Stimulated activated naive CD8-positive, alpha-beta T cell treated with anti-CD3 and anti-CD28 coated beads, Interleukin-15, Interleukin-2, amounts not matched to agents 100 U/mL and 50 U/mL, for 24 hours (primary cell): ENCODE measurements at places on chromosomes 3 and 15.

DNA sequence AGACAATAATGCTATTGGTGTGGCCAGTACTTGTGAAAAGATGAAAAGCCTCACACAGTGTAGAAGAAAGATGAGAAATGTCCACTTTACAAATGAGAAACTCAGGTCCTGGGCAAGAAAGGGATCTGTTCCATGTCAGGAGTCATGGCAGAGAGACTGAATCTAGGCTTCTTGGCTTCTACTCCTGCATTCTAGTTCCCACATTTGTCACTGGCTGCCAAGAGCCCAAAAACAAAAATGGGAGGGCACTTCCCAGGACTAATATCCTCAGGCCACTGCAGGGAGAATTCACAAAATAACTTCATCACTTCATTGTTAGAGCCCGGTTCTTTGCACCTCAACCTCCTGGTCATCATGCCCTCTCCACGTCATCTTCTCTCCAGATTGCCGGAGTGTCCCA, 337.5 kb downstream of the NTRK3 start:
- DNase-seq, result no peak

DNA sequence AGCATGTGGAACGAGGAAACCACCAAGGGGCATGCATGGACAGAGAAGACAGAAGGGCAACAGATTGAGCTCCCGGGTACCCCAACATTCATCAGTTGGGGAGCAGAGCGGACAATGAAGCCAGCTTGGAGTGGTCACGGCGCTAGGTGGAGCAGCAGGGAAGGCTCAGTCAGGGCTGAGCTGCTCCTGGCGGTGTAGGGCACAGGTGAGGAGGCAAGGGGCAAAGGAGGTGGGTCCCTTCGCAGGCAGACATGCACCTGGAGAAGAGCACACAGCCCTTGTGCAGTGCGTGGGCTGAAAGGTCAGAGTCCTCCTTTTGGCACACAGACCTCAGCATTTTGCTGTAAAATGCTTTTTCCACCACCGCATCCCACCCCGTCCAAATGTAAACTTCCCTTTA, 90.0 kb upstream of the SLC6A6 start:
- no peak for DNase-seq

DNA sequence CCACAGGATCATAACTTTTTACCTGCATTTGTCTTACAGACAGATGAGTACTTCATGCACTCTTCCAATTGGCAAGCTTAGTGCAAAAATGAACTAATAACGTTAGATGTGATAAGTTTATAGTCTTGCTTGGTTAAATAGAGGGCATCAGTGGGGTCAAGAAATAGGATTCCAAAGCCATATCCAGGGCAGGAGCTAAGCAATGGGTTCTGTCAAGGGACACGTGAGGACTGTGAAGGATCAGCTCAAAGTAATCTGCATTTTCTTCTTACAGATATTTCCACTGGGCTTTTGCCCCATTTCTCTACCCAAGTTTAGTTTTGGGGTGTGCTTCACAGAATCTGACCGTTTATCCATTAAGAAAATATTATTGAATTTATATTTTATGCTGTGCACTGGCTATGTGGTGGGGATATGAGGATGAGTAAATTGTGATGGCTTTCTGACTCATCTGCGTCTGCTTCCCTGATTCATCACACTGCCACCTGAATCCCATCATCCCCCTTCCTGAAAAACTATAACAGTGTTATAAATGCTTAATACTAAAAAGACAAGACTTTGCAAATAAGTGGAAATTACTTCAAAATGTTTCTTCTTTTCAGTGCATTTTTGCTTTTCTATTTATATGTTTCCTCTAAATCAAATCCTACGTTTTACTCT, 17.5 kb downstream of the PPP2R3A start:
- no peak for DNase-seq

- DNase-seq, result no peak
Measured at GRCh38 chr3:143658861-143659260, 189.4 kb downstream of the SLC9A9 start.

- peak; percentile 13 for DNase-seq
Measured at GRCh38 chr3:14352002-14352627, 50.3 kb upstream of the SLC6A6 start.

- DNase-seq, result no peak
Measured at GRCh38 chr3:126849768-126850167, 133.1 kb upstream of the PLXNA1 start.

DNA sequence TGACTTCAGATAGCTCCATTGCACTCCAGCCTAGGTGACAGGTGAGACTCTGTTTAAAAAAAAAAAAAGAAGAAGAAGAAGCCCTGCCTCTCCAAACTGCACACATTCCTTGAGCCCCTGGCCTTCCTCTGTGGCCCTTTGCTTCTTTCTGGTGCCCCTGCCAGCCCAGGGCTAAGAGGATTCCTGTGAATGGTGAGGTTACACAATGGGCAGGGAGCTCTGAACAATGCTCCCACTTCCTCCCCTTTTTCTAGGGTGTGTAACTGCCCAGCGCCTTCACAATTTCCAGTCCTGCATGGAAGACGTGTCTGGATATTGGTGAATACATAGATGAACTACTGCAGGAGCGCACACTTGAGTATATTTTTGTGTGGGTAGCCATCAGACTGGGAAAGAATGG, 3.6 kb upstream of the AMOTL2 start:
- DNase-seq, result no peak

GRCh38 chr15:59247364-59247763, 40.7 kb downstream of the LDHAL6B start:
- peak; percentile 60 for DNase-seq

DNA sequence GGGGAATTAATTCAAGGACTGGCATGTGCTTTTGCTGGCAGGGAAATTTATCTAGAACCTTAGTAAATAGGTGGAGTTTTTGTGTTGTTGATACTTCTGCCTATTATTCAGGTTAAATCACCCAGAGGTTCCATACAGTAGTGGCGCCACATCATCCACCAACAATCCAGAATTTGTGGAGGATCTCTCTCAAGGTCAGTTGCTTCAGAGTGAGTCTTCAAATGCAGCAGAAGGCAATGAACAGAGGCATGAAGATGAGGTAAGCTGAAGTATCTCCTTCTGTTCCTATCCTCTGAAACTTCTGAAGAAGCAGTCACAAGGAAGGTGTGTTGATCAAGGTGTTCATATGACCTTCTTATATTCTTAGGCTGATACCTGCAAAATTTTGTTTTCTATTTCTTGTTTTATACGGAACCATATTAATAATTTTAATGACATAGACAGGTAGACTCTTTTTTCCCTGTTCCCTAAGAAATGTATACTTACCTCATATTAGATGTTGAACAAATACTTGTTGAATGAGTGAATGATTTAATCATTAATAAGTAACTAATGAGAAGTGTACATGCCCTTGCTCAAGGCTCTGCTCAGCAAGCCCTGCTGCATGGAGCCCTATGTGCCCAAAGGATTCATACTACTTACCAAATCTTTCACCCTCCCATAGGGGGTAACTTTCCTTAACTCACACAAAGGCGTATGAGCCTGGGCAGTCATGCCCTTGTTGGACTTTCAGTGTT, 43.6 kb downstream of the HMG20A start:
- no peak for DNase-seq

DNA sequence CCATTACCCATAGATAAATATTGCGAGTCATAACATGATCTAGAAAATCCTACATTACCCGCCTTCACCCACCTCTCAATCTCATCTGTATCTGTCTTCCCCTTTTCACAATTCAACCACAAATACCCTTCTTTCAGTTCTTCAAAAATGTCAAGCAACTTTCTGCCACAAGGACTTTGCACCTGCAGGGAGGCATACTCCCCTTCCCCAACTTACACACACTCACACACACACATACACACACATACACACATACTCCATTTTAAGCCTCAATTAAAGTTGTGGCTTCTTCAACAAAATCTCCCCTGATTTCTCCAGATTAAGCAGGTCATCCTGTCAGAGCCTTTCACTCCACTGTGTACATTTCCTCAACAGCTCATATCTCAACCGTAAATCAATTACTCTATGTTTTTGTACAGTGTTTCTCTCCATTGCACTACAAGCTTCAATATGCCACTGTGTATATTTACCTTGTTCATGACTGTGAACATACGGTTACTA, 33.1 kb upstream of the CCDC50 start:
- DNase-seq, result no peak

DNA sequence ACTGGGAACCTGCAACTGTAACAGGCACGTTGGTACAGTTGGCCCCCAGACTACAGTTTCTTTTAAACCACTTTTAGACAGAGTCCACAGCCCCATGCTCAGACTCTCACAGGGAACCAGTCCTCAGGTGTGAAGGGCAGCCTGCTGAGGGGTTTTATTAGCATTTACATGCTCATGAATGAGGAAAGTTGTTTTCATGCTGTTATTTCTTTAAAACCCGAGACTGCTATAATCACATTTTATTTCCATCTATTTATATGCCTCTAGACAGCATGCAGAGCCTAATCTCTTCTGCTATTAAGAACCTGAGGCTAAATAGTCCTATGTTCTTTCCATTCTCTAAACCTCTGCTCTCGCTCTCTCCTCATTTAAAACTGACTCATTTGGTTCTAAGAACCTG, 26.3 kb upstream of the FSIP1 start:
- no peak for DNase-seq

GRCh38 chr3:30764281-30764680, 130.2 kb downstream of the GADL1 start:
- DNase-seq, result no peak

DNA sequence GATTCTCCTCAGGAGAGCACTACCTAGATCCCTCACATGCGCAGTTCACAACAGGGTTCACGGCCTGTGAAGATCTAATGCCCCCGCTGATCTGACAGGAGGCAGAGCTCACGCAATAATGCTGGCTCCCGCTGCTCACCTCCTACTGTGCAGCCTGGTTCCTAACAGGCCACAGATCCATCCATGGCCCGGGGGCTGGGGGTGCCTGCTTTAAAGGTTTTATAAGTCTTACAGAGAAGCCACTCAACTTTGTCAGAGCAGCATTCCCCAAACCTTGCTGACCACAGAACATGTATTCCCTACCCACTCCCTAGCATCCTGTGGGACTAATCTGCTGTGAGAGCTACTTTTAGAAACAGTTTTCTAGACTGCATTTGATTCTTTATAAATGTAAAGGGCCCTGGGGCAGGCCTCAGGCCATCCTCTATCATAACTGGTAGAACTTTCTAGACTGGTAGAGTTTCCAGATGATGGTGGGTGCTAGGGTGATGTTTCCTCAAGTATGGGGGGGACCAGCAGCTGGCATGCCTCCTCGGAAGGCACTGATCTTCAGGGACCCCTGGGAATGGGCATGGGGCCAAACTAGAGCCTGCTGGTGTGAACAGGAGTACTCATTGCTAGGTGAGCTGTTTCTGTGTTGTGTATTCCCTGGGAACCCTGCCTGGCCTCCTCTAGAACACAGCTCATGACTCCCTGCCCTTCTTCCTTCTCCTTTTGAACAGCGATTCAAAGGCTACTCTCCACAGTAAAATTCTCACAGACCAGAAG, 25.7 kb upstream of the RAD18 start:
- DNase-seq, result no peak

DNA sequence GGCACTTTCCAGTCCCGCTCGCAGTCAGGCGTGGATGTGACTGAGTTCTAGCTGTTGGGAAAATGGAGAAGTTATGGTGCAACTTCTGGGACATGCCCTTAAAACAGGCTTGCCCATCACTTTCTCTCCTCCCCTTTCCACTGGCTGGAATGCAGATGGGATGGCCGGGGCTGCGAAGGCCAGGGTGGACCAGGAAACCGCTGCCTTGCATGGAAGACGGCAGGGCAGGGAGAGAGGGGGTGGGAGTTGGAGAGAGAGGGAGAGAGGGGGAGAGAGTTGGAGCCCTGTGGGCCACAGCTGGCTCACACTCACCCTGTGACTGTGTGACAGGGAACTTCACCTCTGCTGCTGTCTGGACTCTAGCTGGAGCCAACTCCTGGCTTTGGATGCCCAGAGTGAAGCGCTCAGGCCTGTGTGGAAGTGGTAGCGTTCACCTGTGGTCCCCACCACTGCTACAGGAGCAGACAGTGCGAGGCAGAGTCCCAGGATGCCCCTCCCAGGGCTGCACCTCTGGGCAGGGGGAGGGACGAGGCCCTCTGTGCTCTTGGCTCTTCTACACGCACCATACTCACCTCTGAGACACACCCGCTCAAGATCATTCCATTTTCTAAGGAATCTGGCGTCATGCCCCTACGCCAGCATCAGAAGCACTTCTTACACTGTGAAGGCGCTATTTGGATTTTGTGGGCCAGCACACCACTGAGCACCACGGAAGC, 36.6 kb downstream of the KLHL25 start:
- DNase-seq, result no peak

- DNase-seq, result no peak
Measured at GRCh38 chr15:67839499-67839928, 331 bp downstream of the RNU6-1 start.

- peak; percentile 55 for DNase-seq
Measured at GRCh38 chr15:55277116-55277564, 12.5 kb downstream of the RAB27A start.

DNA sequence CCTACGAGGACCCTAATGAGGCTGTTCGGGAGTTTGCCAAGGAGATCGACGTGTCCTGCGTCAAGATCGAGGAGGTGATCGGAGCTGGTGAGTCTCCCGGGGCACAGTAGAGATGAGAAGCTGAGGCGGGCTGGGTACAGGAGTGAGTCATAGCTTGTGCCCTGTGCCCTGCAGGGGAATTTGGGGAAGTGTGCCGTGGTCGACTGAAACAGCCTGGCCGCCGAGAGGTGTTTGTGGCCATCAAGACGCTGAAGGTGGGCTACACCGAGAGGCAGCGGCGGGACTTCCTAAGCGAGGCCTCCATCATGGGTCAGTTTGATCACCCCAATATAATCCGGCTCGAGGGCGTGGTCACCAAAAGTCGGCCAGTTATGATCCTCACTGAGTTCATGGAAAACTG, 17.9 kb downstream of the EPHB3 start:
- no peak for DNase-seq

GRCh38 chr3:25508901-25509300, 80.8 kb downstream of the RARB start:
- no peak for DNase-seq

DNA sequence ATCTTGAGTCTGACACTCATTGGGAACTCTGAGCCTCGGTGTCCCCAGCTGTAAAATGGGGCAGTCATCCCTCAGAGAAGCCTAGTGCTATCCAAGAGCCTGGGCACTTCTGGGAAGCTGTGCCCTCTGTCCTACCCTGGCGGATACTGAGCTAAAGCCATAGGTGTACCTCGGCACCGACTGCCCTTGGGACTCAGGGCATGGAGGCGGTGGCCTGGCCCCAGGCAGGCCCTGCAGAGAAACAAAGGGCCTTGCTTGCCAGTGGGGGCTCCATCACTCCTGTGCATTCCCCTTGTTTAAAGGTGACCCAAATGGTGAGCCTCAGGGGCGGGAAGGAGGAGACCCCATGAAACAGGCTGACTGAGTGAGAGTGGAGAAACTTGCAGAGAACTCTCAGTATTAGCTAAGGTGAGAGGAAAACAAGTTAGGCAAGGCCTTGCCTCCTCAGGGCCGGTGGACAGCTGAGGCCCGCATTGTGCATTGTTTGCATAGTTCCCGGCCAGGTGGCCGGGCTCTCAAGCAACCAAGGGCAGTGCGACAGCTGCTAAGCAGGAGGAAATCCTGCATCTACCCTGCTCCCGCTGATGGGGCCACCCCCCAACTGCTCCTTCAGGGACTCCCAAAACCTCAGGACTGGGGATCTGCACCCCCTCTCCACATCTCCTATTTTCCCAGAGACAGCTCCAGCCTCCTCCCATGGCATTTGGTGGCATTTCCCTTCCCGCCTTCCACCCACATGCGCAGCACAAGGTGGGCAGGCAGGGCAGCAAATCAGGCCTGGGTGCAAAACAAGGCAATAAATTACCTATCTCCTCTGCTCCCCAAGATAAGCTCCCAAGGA, 4.3 kb downstream of the PFKFB4 start:
- no peak for DNase-seq

GRCh38 chr15:68410466-68411342, 21.3 kb downstream of the ITGA11 start:
- DNase-seq, result no peak

GRCh38 chr15:31292391-31293015, 34.1 kb upstream of the KLF13 start:
- no peak for DNase-seq
